ENCODE measurements at places on chromosomes 2 and 18. TPM values are rescaled to one million over a fixed set of nuclear protein-coding genes. Genes with fewer than 3 reads are reported as not detected.

DNA sequence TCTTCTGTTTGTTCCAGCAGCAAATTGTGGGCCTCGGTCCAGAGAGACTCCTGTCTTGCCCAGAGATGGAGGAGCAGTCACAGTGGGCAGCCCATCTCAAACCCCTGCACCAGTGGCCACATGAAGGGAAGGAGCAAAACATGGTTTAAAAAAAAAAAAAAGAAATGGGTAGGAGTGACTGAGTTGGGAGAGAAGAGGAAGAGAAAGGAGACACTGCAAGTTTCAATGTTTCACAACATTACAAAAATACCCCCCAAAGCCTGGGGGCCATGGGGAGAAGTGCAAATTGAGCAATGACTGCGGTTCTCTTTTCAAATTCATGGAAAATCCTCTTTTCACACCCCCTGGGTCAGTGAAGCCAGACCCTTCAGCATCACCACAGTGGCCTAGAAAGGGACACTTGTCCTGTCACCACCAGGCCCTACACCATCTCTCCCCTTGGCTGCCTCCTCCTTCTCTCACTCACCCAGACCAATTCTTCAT is 117.1 kb downstream of the ZFP36L2 start:
- no peak for DNase-seq

Gene DHRS9
- 2.8 TPM for total RNA-seq

Gene FASTKD1
- total RNA-seq, result 17.5 TPM

Gene PECR
- 32.4 TPM for total RNA-seq

- DNase-seq, result peak; percentile 12
Measured at GRCh38 chr18:49656073-49656692, 94.3 kb downstream of the LIPG start.

DNA sequence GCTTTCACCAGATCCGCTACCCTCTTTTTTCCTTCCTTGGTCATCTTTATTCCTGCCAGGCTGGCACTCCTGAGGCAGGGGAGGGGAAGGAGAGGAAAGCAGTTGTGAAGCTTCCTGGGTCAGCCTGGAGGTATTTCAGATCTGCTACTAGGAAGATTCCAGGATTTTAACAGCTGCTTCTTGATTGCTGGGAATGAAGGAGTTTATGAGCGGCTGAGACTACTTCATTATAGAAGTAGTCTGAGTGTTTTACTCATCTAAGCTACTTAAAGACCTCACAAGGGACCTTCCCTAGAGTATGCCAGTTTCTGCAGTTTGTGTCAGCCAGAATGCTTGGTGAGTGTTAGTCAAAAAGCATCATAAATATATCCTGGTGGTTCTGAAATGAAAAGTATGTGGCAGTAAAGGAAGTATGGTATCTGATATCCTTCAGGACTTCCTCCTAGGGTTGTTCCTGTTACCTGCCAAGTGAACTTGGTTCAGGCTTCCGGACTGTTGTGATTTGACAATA is 1.9 kb downstream of the TANC1 start:
- DNase-seq, result no peak

GRCh38 chr2:27241761-27242613 is 20.9 kb downstream of the SLC30A3 start:
- DNase-seq, result no peak

- DNase-seq, result no peak
Measured at GRCh38 chr2:79432731-79433146, 80.1 kb upstream of the CTNNA2 start.

DNA sequence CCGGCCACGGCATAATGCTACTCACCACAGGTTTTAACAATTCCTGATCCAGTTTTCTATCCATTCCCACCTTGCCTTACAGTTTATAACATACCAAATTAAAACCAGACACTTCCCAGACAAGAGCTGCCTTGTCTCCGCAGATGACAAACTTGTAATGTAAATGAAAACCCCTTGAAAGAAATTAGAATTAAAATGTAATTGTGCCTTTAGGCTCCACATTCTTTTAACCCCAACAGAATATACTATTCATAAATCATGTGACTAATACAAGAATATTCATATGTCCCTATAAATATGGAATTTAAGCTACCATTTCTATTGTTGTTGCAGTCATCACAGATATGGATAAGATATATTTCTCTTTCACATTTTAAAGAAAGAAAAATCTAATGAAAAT is 69.9 kb upstream of the ZBTB14 start:
- DNase-seq, result no peak

Gene MEP1B
- 0.42 TPM for total RNA-seq

Gene SPHKAP
- not detected for total RNA-seq

DNA sequence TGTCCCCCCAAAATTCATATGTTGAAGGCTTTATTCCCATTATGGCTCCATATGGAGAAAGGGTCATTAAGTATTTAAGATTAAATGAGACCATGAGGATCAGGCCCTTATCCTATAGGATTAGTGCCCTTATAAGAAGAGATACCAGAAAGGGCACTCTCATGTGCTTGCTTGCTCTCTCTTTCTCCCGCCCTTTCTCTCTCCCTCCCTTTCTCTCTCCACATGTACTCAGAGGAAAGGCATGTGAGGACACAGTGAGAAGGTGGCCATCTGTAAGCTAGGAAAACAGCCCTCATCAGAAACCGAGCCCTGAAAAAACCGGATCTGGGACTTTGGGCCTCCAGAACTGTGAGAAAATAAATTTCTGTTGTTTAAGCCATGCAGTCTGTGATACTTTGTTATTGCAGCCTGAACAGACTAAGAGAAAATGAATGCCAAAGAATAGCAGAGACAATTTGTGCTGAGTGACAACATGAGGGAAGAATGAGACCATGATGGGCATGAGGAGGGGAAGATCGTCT is 300.0 kb upstream of the SLC39A10 start:
- no peak for DNase-seq

Gene BOLL
- not detected for total RNA-seq

- DNase-seq, result no peak
Measured at GRCh38 chr2:102520009-102520408, 47.0 kb downstream of the SLC9A4 start.

- peak; percentile 79 for DNase-seq
Measured at GRCh38 chr2:29218550-29219125, 103.4 kb downstream of the CLIP4 start.

Gene SERPINB3
- not detected for total RNA-seq

DNA sequence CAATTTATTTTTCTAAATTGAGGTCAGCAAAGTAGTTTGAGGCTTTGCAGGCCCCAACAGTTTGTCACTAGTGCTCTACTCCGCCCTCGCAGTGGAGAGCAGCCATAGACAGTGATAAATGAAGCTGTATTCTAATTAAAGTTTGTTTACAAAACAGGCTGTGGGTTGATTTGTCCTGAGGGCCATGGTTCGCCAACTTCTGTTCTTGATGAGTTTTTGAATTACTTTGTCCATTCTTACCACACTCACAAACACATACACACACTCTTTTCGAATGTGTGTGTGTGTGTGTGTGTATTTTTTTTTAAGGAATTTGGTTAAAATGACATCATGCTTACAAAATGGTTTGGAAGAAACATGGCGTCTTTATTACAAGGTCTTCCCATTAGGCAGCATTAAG is 68.6 kb downstream of the MTCL1 start:
- DNase-seq, result no peak

GRCh38 chr2:163675388-163675787 is 60.4 kb downstream of the FIGN start:
- no peak for DNase-seq

DNA sequence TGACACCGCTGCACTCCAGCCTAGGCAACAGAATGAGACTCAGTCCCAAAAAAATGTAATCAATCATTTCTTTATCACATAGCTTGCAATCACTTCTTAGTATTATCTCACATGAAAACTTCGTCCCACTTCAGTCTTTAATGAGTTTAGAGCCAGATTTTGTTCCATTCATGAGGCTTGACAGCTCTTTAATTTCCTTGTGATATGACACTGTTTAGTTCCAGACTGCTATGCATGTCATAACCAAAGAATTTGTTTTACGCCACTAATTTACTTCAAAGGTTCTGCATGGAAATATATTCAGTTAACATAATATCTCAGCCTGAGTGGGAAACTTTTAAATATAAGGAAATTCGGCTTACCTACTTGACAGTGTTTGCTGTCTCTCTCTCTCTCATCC is 113.1 kb downstream of the ZNF532 start:
- no peak for DNase-seq

- DNase-seq, result no peak
Measured at GRCh38 chr2:148920559-148920958, 45.5 kb downstream of the KIF5C start.

Gene LRRC30
- total RNA-seq, result not detected

Measured in mesenteric fat pad (tissue), 1 donor.